ENCODE measurements at places on chromosomes 11 and 22. TPM values are rescaled to one million over a fixed set of nuclear protein-coding genes. Genes with fewer than 3 reads are reported as not detected.

- no peak overlapping the region for H3K27ac ChIP-seq
- H3K4me3 ChIP-seq = no peak overlapping the region
- no peaks in the 10 kb centered on the region for H3K36me3 ChIP-seq
- DNase-seq = no peak
Measured at GRCh38 chr11:31531293-31531692, 21.7 kb downstream of the ELP4 start.

DNA sequence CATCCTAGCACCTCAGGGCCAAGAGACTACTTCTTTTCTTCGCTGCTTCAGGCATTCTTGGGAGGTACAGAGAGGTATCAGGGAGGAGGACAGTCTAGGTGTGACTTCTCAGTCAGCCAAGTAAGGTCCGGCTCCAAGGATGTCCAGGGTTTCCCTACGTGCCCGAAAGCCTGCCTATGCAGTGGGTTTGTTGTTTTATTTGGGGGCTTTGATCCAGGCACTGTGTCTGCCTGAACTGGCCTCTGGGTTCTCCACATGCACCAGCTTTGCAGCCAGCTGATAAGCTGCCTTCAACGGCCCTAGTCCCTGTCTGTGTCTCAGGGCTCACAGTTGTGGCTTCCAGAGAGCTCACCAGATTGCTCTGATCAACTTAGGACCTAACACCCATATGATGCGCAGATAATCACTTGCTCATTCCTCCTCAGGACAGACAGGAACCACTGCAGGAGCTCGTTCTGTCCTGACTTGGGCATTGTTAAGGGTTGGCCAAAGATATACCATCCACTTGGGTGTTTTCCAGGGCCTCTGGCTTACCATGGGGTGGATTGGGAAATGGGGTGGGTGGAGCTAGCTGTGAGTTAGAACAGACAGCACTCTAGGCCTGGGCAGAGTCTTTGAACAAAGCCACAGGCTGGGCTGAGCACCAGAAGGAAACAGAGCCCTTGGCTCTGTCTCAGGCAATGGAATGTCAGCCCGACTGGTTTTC, 45.5 kb upstream of the CRYBB3 start:
- H3K27me3 ChIP-seq = no peaks in the 10 kb centered on the region
- H3K27ac ChIP-seq = peak overlapping the region; percentile 80
- no peaks in the 10 kb centered on the region for H3K36me3 ChIP-seq
- peaks cover 31% of the 10 kb centered on the region for H3K4me1 ChIP-seq

- peak overlapping the region; percentile 53 for H3K27ac ChIP-seq
- no peaks in the 10 kb centered on the region for H3K27me3 ChIP-seq
- H3K4me3 ChIP-seq = no peak overlapping the region
- H3K4me1 ChIP-seq = peaks cover 19% of the 10 kb centered on the region
- no peak for DNase-seq
Measured at GRCh38 chr22:40499209-40499623, 128.8 kb downstream of the SGSM3 start.

The EIF1AD gene
- total RNA-seq = 23.9 TPM

DNA sequence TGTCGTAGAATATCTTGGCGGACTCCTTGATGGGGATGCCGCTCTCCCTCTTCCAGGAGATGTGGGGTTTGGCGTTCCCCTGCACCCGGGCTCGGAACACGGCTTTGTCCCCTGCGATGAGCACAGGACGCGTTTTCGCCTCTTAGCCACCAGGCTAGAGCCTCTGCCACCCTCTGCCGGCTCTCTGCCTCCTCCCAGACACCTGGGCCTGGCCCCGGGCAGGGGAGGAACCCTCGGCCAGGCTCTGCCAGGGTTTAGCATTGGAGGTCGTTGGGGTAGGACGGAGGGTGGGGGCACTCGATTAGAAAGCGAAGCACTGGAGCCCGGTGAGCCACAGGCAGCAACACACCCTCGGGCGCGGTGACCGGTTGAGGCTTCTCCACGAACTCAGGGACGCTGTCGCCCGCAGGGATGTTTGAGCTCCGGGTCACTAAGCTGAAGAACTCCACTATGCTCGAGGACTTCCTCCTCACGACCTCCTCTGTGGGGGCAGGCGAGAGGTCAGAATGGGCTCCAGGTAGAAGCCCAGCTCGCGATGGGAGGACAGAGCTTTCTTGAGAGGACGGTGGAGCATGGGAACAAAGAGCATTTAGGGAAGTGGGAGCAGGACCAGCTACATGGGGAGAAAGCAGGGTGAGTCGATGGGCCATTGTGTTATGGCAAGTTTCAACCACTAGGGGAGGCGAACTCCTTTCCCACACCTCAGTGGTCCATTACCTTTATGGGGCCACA, 4.3 kb downstream of the IGSF22 start:
- no peaks in the 10 kb centered on the region for H3K36me3 ChIP-seq
- H3K27ac ChIP-seq = peak overlapping the region; percentile 72
- peaks cover 20% of the 10 kb centered on the region for H3K4me1 ChIP-seq
- H3K27me3 ChIP-seq = no peaks in the 10 kb centered on the region
- peak overlapping the region; percentile 39 for H3K4me3 ChIP-seq

The C22orf31 gene
- total RNA-seq = not detected

The TEX54 gene
- total RNA-seq = not detected

The MEI1 gene
- total RNA-seq = not detected

GRCh38 chr22:36154423-36154945, 6.1 kb downstream of the APOL3 start:
- H3K27ac ChIP-seq = peak overlapping the region; percentile 90
- H3K4me1 ChIP-seq = no peaks in the 10 kb centered on the region
- no peaks in the 10 kb centered on the region for H3K27me3 ChIP-seq
- DNase-seq = no peak

DNA sequence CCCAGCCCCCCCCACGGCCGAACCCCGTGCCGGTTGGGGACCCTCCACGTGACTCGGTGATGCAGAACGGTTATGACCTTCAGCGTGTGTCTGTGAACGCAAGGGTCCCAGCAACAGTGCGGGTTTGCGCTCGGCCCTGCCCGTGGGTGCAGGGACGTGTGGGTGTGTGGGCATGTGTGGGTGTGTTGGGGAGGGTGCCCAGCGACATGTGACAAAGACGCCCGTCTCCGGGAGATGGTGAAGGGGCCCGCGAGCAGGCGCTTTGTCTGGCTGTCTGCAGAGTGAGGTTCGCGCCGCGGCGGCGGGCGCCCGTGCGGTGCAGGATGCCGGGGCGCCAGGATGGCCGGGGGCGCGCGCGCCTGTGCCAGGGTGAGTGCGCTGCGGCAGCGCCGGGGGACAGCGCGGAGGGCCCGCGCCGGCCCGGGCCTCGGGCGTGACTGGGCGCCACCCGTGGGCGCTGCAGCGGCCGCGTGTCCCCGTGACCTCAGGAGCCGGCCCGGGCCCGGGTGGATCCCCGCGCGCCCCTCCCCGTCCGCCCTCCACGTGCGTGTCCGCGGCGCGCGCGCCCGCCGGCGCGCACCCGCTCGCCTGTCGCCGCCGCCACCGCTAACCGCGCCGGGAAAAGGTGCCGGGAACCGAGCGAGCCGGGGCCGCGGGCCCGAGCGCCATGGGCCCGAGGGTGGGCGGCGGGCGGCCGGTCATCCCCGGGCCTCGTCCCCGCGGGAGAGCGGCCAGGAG, at the start of gene LRFN4:
LRFN4 (plus strand) TSS at position 569 of the 738 bp plus-strand sequence. CDS start 681 bp downstream, outside the sequence.
- H3K36me3 ChIP-seq = no peaks in the 10 kb centered on the region
- peak; percentile 71 for DNase-seq
- no peaks in the 10 kb centered on the region for H3K27me3 ChIP-seq
- no peaks in the 10 kb centered on the region for H3K4me1 ChIP-seq

The MN1 gene
- 21.3 TPM for total RNA-seq

The BARX2 gene
- not detected for total RNA-seq

The PGA5 gene
- 2.1 TPM for total RNA-seq

The CDC45 gene
- 0.14 TPM for total RNA-seq

GRCh38 chr22:25177226-25177625, 22.4 kb upstream of the CRYBB3 start:
- no peaks in the 10 kb centered on the region for H3K4me1 ChIP-seq
- H3K4me3 ChIP-seq = no peak overlapping the region
- no peaks in the 10 kb centered on the region for H3K27me3 ChIP-seq

The OR51E1 gene
- total RNA-seq = 2.2 TPM

The SOX6 gene
- 5.0 TPM for total RNA-seq

- peaks cover 93% of the 10 kb centered on the region for H3K4me1 ChIP-seq
- H3K4me3 ChIP-seq = no peak overlapping the region
- peak overlapping the region; percentile 95 for H3K27ac ChIP-seq
- no peaks in the 10 kb centered on the region for H3K36me3 ChIP-seq
Measured at GRCh38 chr11:8759634-8760033, 77.0 kb downstream of the RPL27A start.

The SLC22A25 gene
- not detected for total RNA-seq

GRCh38 chr11:8713760-8714454, 31.3 kb downstream of the RPL27A start:
- H3K27me3 ChIP-seq = no peaks in the 10 kb centered on the region
- H3K4me3 ChIP-seq = no peak overlapping the region
- DNase-seq = no peak
- H3K36me3 ChIP-seq = peaks cover 22% of the 10 kb centered on the region

The SLC6A5 gene
- not detected for total RNA-seq

GRCh38 chr11:71237853-71238252, 14.5 kb downstream of the SHANK2 start:
- peaks cover 14% of the 10 kb centered on the region for H3K27me3 ChIP-seq
- peak; percentile 40 for DNase-seq

The MMP12 gene
- total RNA-seq = not detected

The PHETA2 gene
- total RNA-seq = 16.6 TPM

- no peak overlapping the region for H3K27ac ChIP-seq
- no peaks in the 10 kb centered on the region for H3K36me3 ChIP-seq
- no peak overlapping the region for H3K4me3 ChIP-seq
- no peaks in the 10 kb centered on the region for H3K4me1 ChIP-seq
- no peak for DNase-seq
Measured at GRCh38 chr22:29106839-29107238, 34.0 kb downstream of the KREMEN1 start.

The TEX12 gene
- 1.5 TPM for total RNA-seq

GRCh38 chr22:45308391-45308956, 1.3 kb upstream of the FAM118A start:
- no peaks in the 10 kb centered on the region for H3K36me3 ChIP-seq
- H3K4me3 ChIP-seq = no peak overlapping the region
- H3K27ac ChIP-seq = no peak overlapping the region
- H3K27me3 ChIP-seq = no peaks in the 10 kb centered on the region
- no peaks in the 10 kb centered on the region for H3K4me1 ChIP-seq

DNA sequence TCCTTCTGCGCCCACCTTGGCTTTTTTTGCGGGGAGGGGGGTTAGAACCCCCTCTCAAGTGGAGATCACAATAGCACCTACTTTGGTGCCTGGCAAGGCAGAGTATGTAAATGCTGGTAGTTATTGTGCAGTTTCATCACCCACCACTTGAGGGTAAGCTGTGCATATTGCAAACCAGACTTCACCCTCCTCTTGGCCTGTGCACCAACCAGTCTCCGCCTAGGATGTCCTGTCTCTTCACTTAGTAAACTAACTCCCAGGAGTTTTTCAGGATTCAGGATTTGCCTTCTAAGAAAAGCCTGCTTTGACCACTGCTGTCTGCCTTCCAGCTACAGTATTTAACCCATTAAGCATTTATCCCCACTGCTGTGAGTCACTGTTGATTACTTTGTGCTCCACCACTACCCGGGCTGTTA, 2.0 kb upstream of the UBXN1 start:
- no peaks in the 10 kb centered on the region for H3K36me3 ChIP-seq
- peaks cover 24% of the 10 kb centered on the region for H3K4me1 ChIP-seq

GRCh38 chr11:128492903-128493569, 94.3 kb downstream of the ETS1 start:
- no peak overlapping the region for H3K4me3 ChIP-seq
- H3K4me1 ChIP-seq = peaks cover 21% of the 10 kb centered on the region
- peak overlapping the region; percentile 45 for H3K27ac ChIP-seq
- no peak for DNase-seq
- H3K27me3 ChIP-seq = no peaks in the 10 kb centered on the region

GRCh38 chr11:19763330-19763729, 50.7 kb downstream of the NAV2 start:
- H3K4me1 ChIP-seq = peaks cover 47% of the 10 kb centered on the region
- H3K4me3 ChIP-seq = no peak overlapping the region
- H3K27me3 ChIP-seq = no peaks in the 10 kb centered on the region
- H3K27ac ChIP-seq = no peak overlapping the region
- DNase-seq = no peak
- H3K36me3 ChIP-seq = no peaks in the 10 kb centered on the region

The ACTN3 gene
- not detected for total RNA-seq

GRCh38 chr22:50243685-50244419, 971 bp downstream of the TUBGCP6 start:
- H3K27ac ChIP-seq = peak overlapping the region; percentile 97
- peaks cover 6% of the 10 kb centered on the region for H3K36me3 ChIP-seq
- DNase-seq = no peak
- H3K27me3 ChIP-seq = no peaks in the 10 kb centered on the region

DNA sequence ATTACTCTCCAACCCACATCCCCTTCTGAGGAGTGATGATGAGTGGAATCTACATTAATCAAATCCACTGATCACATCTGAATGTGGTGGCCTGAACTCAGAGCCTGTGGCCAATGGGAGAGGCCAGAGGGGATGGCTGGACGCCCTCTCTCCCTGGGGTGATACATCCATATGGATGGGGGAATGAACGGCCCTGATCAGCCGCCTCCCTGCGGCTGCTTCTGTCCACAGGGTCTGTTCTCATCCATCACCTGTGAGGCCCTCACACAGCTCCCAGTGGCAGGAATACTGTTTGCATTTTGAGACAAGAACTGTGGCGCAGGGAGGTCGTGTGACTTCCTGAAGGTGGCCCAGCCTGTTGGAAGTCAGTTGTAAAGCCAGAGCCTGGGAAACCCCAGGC, 78.3 kb upstream of the SHISAL1 start:
- H3K4me1 ChIP-seq = no peaks in the 10 kb centered on the region
- no peaks in the 10 kb centered on the region for H3K36me3 ChIP-seq
- H3K27ac ChIP-seq = no peak overlapping the region
- H3K4me3 ChIP-seq = no peak overlapping the region
- DNase-seq = no peak

DNA sequence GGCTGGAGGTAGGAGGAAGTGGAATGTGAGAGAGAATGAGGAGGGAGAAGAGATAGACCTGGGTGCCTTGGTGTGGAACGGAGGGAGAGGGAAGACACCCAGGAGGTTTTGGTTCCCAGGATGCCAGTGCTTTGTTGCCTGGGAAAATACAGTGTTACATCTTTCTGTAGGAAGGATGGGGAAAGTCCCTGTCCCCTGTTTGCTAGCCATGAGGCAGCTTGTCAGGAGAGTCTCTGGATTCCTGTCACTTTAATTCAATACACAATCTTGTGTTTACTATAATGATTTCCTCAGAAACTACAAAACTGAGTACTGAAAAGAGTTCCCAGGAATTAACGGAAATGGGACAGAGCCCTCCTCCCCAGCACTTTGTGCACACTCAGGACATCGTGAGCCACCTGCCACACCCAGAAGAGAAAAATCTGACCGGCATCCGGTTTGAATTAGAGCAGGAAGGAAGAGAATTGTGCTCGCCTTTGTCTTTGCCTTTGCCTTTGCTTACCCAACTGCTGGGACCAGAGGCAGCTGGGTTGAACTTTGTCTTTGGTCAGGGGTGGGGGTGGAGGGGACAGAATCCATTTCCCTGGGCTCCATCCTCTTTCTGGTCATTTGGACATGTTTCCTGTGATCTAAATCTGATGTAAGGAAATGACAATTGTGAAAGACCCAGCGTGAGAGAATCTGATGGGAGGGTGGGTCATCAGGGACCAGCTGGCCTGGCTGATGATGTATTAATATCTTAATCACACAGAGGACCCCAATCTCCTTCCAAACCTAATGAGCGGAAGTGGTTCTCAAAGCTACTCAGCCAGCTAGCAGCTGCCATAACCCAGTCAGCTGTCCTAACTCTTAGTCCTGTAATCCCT, 1.3 kb upstream of the LIMK2 start:
- no peak overlapping the region for H3K4me3 ChIP-seq
- H3K27me3 ChIP-seq = no peaks in the 10 kb centered on the region
- H3K36me3 ChIP-seq = peaks cover 12% of the 10 kb centered on the region
- H3K27ac ChIP-seq = peak overlapping the region; percentile 77

GRCh38 chr11:121887569-121887968, 228.4 kb downstream of the BLID start:
- H3K36me3 ChIP-seq = no peaks in the 10 kb centered on the region
- no peaks in the 10 kb centered on the region for H3K27me3 ChIP-seq
- H3K27ac ChIP-seq = no peak overlapping the region
- DNase-seq = no peak
- H3K4me3 ChIP-seq = no peak overlapping the region
- H3K4me1 ChIP-seq = peaks cover 24% of the 10 kb centered on the region
